ENCODE measurements at places on chromosomes 7 and 10.
A peak's percentile ranks its signal among the peaks of the same experiment; 100 is the strongest.

- H3K27me3 ChIP-seq = no peaks in the 10 kb centered on the region
- H3K4me1 ChIP-seq = peaks cover 42% of the 10 kb centered on the region
- peaks cover 3% of the 10 kb centered on the region for H3K36me3 ChIP-seq
- peak; percentile 43 for DNase-seq
Measured at GRCh38 chr10:73096041-73096448, 621 bp downstream of the P4HA1 start.

DNA sequence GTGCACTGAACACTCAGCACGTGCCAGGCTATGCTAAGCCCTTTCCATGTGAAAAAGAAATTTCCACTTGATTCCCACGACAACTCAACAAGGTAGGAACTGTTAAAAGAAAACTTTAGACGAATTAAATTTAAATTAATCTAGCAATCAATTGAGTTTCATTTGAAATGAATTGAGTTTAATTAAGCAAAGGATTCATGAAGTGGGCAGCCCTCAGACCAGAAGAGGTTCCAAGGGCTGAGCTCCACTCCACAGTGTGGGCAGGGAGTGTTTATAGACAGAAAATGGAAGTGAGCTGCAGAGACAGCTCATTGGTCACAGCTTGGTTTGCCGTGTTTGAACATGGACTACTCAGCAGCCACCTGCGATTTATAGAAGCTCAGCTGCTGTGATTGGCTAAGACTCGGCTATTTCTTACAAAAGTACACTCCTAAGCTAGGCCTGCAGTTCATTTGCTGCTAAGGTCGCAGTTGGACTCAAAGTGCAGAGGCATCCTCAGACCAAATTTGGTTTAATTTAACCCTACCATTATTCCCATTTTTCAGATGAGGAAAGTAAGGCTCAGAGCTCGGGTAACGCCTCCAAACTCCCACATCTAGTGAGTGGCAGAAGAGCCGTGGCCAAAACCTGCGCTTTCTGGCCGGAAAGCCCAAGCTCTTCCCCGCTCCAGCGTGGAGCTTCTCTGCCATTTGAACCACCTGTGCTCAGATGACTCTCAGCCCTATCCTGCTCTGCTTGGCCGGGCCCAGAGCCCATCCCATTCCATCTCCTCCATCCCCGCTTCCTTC lies 24.9 kb downstream of the CALML3 start:
- H3K27me3 ChIP-seq = no peaks in the 10 kb centered on the region
- no peak overlapping the region for H3K27ac ChIP-seq
- no peaks in the 10 kb centered on the region for H3K36me3 ChIP-seq
- DNase-seq = no peak

DNA sequence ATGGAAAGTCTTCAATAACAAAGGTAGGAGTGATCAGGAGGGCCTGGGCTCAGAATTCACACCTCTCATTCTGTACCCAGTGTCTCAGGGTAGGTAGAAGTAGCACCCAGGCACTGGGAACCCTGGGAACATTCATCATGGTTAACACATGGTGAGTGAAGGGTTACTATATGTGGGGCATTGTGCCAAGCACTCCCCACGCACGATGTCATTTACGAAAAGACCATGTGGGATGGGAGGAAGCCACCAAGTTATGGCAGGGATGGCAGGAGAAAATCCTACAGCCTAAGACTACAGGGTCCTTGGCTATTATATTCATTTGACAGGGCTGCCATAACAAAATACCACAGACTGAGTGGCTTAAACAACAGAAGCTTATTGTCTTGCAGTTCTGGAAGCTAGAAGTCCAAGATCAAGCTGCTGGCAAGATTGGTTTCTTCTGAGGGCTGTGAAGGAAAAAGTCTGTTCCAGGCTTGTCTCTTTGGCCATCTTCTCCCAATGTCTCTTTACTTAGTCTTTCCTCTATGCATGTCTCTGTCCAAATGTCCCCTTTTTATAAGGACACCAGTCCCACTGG lies 27.7 kb upstream of the DDIT4 start:
- no peak for DNase-seq
- H3K27ac ChIP-seq = no peak overlapping the region
- H3K4me1 ChIP-seq = peaks cover 51% of the 10 kb centered on the region
- no peak overlapping the region for H3K4me3 ChIP-seq

DNA sequence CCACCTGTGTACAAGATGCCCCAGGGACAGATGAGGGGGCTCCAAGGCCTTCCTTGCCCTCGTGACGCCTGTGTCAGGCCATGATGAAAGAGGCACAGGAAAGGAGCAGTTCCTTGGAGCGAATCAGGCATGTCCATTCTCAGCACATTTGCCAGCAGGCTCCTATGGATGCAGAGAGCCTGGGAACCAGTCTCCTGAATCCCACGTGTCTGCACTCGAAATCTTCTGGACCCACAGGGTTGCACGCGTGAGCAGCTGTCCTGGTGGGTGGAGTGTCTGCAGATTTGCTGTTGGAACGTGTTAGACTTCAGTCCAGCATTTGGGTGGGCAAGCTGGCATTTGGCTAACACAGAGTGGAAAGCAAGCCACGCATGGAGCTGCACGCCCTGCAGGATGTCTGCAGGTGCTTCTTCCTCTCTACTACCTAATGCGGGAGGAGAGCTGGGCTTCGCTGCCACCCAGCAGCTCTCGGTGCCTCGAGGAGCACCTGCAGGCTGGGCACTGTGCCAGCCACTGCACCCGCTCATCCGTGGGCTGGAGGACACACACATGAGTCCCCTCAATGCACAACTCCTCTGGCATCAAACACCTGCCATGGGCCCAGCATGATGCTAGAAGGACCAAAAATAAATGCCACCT lies 140.7 kb downstream of the PAXIP1 start:
- no peak overlapping the region for H3K4me3 ChIP-seq
- no peak overlapping the region for H3K27ac ChIP-seq
- H3K27me3 ChIP-seq = peaks cover 16% of the 10 kb centered on the region
- DNase-seq = no peak
- no peaks in the 10 kb centered on the region for H3K36me3 ChIP-seq
- peaks cover 9% of the 10 kb centered on the region for H3K4me1 ChIP-seq

- DNase-seq = peak; percentile 55
- peaks cover 29% of the 10 kb centered on the region for H3K27me3 ChIP-seq
- peaks cover 27% of the 10 kb centered on the region for H3K4me1 ChIP-seq
- H3K27ac ChIP-seq = peak within 1 kb of the TSS; percentile 97
- peak within 1 kb of the TSS; percentile 96 for H3K4me3 ChIP-seq
- no peaks in the 10 kb centered on the region for H3K36me3 ChIP-seq
Measured at GRCh38 chr10:15370856-15371701, at the start of gene FAM171A1. FAM171A1 (minus strand) TSS chr10:15371289; CDS start chr10:15371052, 237 bp downstream.

GRCh38 chr7:157502701-157503111 lies 165.9 kb downstream of the DNAJB6 start:
- no peak for DNase-seq
- peaks cover 13% of the 10 kb centered on the region for H3K36me3 ChIP-seq
- H3K4me3 ChIP-seq = no peak overlapping the region

GRCh38 chr10:132536241-132536876 lies 1.2 kb upstream of the INPP5A start:
- H3K4me3 ChIP-seq = peak overlapping the region; percentile 86
- H3K27ac ChIP-seq = no peak overlapping the region
- H3K27me3 ChIP-seq = no peaks in the 10 kb centered on the region
- H3K36me3 ChIP-seq = peaks cover 16% of the 10 kb centered on the region
- no peak for DNase-seq

- H3K27ac ChIP-seq = no peak overlapping the region
- H3K27me3 ChIP-seq = no peaks in the 10 kb centered on the region
- no peaks in the 10 kb centered on the region for H3K4me1 ChIP-seq
- no peaks in the 10 kb centered on the region for H3K36me3 ChIP-seq
- no peak for DNase-seq
Measured at GRCh38 chr7:24191362-24191761, 92.6 kb upstream of the NPY start.

DNA sequence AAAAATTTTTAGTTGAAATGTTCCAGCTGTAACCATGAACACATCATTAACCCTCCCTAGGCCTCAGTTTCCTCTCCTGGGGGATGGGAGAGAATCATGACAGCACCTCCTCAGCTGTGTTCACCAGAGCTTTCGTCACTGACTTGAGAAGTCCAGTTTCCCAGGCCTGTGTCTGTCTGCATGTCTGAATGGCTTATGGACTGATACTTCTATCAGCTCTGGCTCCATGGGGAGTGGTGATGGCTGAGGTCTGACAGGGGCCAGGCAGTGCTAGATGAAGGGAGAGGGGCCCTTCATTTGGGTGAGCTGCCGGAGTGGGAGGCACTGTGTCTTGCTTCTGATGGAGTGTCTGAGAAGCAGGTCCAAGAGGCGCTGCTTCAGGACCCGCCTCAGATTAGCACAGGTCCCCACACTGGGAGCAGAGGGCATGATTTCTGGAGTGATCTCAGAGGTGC lies 192.9 kb downstream of the PTPN20 start:
- H3K4me1 ChIP-seq = peaks cover 4% of the 10 kb centered on the region
- no peak overlapping the region for H3K4me3 ChIP-seq
- H3K27me3 ChIP-seq = no peaks in the 10 kb centered on the region
- H3K27ac ChIP-seq = no peak overlapping the region

DNA sequence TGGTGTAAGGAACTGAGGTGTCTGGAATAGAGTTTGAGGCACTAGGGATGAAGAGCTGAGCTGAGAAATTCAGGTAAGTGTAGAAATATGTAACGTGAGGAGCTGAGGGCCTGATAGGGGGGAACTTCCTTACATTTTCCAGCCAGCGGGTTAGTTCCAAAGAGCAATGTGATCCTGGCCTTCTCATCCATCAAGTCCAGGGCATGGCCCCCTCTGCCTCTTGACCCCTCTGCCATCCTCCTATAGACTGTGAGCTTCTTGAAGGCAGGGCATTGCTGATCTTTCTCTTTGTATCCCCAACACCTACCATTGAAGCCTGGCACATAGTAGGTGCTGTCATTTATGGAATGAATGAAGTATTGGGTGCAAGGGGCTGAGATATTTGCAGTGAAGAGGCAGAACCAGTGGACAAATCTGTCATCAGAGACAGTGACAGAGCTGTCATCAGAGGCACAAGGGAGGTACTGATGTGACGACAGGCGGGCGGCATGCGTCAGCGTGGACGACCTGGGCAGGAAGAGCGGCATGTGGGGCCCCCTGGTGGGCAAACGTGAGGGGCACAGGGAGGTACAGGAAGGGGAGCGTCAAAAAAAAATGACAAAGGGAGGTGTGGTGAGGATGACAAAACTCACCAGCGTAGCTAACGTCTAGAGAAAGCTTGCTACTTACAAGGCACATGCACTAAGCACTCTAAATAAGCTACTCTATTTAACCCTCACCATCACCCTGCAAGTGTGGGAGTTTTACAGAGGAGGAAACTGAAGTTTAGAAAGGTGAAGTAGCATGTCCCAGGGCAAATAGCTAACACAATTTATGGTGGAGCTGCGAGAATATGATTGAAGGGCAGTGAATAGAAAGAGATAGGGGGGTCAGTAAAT lies 5.2 kb upstream of the CAMK2G start:
- DNase-seq = peak; percentile 80
- no peaks in the 10 kb centered on the region for H3K36me3 ChIP-seq
- peak overlapping the region; percentile 23 for H3K4me3 ChIP-seq
- H3K27ac ChIP-seq = peak overlapping the region; percentile 70
- peaks cover 18% of the 10 kb centered on the region for H3K27me3 ChIP-seq
- H3K4me1 ChIP-seq = peaks cover 11% of the 10 kb centered on the region

GRCh38 chr7:39958038-39958437 lies 8.0 kb downstream of the CDK13 start:
- DNase-seq = no peak
- no peak overlapping the region for H3K4me3 ChIP-seq
- no peak overlapping the region for H3K27ac ChIP-seq
- H3K36me3 ChIP-seq = peaks cover 15% of the 10 kb centered on the region
- no peaks in the 10 kb centered on the region for H3K27me3 ChIP-seq
- peaks cover 42% of the 10 kb centered on the region for H3K4me1 ChIP-seq

- H3K27ac ChIP-seq = no peak overlapping the region
- no peaks in the 10 kb centered on the region for H3K36me3 ChIP-seq
- H3K27me3 ChIP-seq = peaks cover 7% of the 10 kb centered on the region
- H3K4me3 ChIP-seq = no peak overlapping the region
Measured at GRCh38 chr10:3056280-3057037, 10.9 kb upstream of the PFKP start.

GRCh38 chr7:8362723-8363369 lies 70.6 kb upstream of the NXPH1 start:
- peaks cover 20% of the 10 kb centered on the region for H3K4me1 ChIP-seq
- no peak overlapping the region for H3K27ac ChIP-seq
- no peaks in the 10 kb centered on the region for H3K36me3 ChIP-seq
- H3K27me3 ChIP-seq = no peaks in the 10 kb centered on the region
- no peak overlapping the region for H3K4me3 ChIP-seq

DNA sequence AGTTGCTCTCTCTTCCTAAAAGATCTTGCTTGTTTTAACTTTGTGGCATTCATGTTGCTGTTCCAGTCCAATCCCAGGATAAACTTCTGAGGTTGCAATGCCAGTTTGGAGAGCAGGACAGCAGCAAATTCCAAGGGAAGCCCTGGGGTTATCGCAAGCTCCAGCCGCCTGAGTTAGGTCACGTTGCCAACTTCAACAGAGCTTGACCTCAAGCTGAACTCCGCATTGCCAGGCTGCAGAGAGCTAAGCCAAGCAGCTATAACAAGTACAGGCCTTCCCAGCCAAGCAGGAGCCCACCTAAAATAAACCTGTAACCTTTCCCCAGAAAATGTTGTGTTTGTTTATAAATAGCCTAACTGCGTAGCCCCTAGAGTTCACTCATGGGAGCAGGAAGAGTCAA lies 138.9 kb upstream of the LYZL1 start:
- no peaks in the 10 kb centered on the region for H3K36me3 ChIP-seq
- no peaks in the 10 kb centered on the region for H3K27me3 ChIP-seq
- no peak overlapping the region for H3K27ac ChIP-seq
- peaks cover 10% of the 10 kb centered on the region for H3K4me1 ChIP-seq
- DNase-seq = no peak

- no peaks in the 10 kb centered on the region for H3K36me3 ChIP-seq
- no peak overlapping the region for H3K27ac ChIP-seq
- H3K4me1 ChIP-seq = peaks cover 19% of the 10 kb centered on the region
- H3K4me3 ChIP-seq = no peak overlapping the region
- no peaks in the 10 kb centered on the region for H3K27me3 ChIP-seq
Measured at GRCh38 chr10:102814873-102815661, 22.1 kb downstream of the CYP17A1 start.

- H3K27me3 ChIP-seq = no peaks in the 10 kb centered on the region
Measured at GRCh38 chr7:5231116-5231515, 41.1 kb downstream of the WIPI2 start.

DNA sequence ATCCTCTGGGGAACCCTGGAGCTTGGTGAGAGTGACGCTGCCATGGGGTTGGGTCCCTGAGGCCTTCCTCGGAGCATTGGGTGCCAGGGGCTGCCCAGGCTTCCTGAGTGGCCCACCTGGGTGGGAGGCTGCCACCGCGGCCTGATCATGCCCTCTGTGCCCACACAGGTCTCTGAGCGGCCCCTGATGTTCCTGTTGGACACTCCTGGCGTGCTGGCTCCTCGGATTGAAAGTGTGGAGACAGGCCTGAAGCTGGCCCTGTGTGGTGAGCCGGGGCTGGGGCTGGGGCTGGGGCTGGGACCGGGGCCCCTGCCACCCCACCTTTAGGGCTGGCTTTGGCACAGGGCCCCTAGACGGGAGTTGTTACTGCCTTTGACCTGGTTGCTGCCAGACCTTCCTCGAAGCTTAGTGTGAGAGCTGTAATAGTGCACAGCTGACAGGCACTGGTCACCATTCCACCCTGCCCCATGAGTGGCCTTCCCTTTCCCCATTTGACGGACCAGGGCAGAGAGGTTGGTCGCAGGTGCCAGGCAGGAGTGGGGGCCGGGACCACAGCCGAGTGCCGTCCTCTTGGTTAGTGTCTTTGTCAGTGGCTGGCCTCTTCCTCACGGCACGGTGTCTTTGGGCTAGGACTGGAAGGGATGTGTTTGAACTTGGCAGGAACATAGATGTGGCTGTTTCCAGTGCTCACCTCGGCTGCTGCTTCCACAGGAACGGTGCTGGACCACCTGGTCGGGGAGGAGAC lies 8.2 kb downstream of the MTG1 start:
- H3K27me3 ChIP-seq = no peaks in the 10 kb centered on the region
- DNase-seq = no peak
- peaks cover under 1% of the 10 kb centered on the region for H3K4me1 ChIP-seq
- H3K4me3 ChIP-seq = no peak overlapping the region
- no peak overlapping the region for H3K27ac ChIP-seq
